Hematopoietic multipotent progenitor cell (in vitro differentiated cells): ENCODE measurements at places on chromosomes 4 and X.

- no peak for DNase-seq
Observed at GRCh38 chrX:18354369-18355223, at the start of gene SCML2. TSS of gene SCML2 (minus strand) at chrX:18354688. CDS start at chrX:18334071, 20,617 bp downstream.

DNA sequence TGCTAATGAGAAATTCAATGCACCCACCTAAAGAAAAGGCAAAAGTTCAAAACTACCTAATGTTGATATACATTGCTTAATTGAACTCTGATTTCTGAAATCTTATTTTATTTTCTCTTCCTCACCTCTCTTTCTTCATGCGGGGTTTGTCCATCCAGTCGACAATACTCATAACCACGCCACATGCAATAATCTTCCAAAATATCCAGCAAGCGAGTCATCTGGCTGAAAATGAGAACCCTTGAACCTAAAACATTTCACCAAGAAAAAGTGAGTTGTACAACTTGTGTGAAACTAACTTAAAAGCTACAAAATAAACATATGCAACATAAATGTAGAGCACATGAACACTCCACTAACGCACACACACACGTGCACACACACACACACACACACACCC lies 26.7 kb downstream of the SMARCA1 start:
- DNase-seq = no peak

GRCh38 chr4:166121897-166122296 lies 248.9 kb downstream of the TLL1 start:
- DNase-seq = no peak

GRCh38 chrX:69138512-69138911 lies 26.7 kb downstream of the PJA1 start:
- no peak for DNase-seq

DNA sequence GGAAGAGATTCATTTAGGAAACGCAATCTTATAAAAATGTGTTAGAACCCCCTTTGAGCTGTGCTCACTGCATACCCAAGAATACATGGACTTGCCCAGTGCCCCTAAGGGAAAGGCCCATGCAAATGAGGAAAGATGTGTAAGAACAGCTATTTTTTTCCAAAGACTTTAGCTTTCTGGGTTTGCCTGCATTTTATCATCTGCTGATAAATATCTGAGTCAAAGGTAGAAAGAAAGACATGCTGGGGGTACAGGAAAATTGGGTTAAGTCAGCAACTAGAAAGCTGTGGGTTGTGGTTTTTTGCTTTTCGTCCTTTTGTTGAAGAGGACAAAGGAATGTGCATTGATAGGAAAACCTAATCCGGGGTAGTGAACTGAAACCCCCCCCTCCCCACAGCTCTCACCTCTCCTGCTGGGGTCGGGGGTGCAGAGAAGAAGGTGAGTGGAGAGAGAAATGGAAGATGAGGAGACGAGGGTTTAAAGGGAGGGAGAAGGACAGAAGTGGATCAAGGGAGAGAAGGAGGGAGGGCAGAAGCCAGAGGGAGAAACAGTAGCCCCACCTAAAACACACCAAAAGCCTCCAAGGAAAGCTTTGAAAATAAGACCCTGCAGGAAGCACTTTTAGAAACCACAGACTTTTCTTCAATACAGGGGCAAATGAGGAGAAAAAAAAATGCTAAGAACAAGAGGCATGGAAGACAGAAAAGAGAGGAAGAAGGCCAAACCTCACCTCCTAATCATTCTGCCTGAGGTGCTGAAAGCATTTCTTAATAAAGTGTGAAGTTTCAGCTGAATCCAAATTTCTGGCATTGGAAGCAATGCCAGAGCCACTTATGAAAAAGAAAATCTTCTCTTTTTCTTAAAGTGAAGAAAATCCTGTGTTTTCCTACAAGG lies 49.3 kb downstream of the KDR start:
- DNase-seq = no peak

DNA sequence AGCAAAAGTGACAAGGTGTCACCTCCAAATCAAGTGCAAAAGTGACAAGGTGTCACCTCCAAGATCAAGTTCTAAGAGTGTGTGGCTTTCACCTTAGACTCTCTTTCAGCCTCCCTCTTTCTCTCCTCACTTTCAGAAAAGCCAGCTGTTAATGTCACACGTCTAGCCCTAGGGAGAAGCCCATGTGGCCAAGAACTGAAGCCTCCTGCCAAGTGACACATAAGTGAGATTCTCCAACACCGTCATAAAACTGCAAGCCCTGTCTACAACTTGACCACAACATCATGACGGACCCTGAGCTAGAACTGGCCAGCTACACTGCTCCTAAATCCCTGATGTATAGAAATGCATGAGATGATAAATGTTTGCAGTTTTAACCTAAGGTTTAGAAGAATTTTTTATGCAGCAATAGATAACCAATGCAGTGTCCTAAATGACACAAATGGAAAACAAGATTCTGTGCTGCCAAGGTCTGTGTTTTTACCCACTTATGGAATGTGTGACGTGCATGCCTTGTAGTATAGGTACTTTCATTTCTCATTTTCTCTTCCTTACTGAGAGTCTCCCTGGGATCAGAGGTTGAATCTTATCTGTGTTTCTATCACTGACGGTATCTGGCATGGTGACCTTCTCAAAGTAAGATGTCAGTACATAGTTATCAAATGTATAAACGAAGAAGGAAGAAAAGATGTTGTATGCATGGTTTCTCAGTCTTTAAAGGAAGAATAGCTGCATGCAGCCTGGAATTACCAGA lies 25.0 kb downstream of the NLGN4X start:
- DNase-seq = no peak

GRCh38 chr4:184755278-184755677 lies 21.4 kb upstream of the CENPU start:
- no peak for DNase-seq

- peak; percentile 25 for DNase-seq
Observed at GRCh38 chr4:38328989-38329729, 334.8 kb upstream of the KLF3 start.

- no peak for DNase-seq
Observed at GRCh38 chr4:24245491-24245820, 338.9 kb downstream of the DHX15 start.

- DNase-seq = no peak
Observed at GRCh38 chr4:37815591-37815990, 10.9 kb upstream of the PGM2 start.

GRCh38 chr4:154961263-154961662 lies 180.2 kb downstream of the RBM46 start:
- DNase-seq = no peak

DNA sequence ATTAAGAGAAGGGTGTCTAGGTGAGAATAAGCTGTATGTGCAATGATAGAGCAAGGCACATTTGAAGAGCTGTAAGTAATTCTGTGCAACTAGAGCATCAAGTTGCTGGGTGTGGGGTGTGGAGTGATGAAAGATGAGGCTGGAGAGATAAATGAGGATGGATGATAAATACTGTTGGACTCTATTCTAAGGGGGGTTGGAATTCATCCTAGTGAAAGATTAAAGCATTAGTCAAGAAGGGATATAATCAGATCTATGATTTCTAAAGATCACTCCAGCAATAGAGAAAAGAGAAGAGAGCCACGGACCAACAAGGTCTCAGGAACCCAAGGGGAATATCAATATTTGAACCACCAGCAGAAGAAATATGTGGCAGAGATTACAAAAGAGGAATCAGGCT lies 415.0 kb upstream of the RPS6KA3 start:
- DNase-seq = no peak

GRCh38 chr4:56007154-56007553 lies 58.4 kb downstream of the CEP135 start:
- no peak for DNase-seq

GRCh38 chrX:16825264-16826035 lies 39.2 kb downstream of the TXLNG start:
- DNase-seq = no peak

GRCh38 chr4:1572010-1572385 lies 112.1 kb downstream of the FAM53A start:
- DNase-seq = no peak

DNA sequence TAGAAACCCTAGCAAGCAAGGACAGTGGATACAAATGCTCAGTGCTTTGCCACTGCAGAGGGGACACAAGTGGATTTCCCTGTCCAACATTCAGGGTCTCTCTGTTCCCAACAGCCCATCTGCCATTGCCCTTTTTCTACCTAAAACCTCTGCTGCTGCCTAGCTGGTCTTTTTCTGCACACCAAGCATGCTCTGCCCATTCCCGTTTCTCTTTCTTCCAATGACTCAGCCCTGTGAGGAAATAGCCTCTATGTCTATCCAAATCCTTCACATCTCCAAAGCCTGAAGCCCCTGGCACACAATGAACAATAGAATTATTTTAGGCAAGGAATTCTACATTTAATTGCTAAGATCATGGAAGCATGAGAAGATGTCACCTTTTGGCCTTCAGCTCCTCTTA lies 5.7 kb upstream of the AMELX start:
- no peak for DNase-seq

GRCh38 chrX:45766981-45767501 lies 566.4 kb upstream of the DIPK2B start:
- DNase-seq = peak; percentile 42

DNA sequence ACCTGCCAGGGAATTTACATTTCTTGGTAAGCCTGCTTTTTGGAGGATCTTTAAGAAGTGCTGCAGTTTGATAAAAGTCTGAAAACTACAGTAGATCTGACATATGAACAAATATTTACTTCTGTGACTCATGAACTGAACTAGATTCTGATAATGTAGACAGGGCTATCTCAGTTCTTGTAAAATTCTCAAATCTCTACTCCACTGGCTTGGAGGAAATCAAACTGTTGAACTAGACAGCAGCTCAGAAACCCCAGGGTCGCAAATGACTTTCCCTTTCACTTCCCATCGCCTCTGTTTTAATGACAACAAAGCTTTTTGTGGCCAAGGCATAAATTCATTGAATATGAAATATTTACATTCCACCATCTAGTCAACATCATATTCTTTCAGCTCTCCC lies 15.4 kb upstream of the OCIAD1 start:
- DNase-seq = no peak

GRCh38 chr4:115596265-115597001 lies 483.0 kb upstream of the NDST4 start:
- DNase-seq = no peak

GRCh38 chr4:77819404-77819842 lies 255 bp upstream of the CNOT6L start:
- DNase-seq = no peak

GRCh38 chr4:160819791-160820190 lies 1344.0 kb downstream of the FSTL5 start:
- DNase-seq = no peak

DNA sequence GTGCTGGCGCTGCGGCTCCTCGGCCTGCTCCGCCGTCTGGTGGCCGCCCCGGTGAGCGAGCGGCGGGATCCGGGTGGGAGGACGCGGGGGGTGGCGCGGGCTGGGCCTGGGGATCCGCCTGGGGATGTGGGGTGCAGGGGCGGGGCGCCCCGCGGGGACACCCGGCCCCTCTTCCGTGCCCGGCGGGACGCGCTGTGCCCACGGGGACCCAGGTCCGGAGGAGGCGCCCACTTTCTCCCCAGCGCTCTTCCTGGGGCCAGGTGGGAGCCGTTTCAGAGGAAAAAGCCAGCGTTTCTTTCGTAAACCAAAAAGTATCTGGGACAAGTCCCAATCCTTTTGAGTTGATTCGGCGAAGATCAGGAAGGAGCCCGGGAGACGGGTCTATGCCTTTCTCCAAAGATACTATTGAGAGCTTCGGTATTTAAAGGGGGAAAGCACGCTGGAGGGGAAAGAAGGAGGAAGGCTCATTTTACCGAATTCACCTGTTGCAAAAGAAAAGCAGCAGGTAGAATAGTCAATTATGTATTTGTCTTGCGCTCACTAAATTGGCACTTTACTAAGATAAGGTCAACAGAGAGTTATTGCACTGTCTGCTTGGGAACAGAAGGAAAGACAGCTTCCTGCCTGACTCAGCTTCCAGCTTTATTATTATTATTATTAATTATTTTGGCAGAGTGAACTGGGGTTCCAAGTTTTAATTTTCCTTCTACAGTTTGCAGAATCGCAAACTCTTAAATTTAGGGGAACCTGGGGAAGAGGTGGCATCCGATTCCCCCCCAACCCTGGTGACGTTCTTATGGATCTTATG lies 81.5 kb upstream of the CD99 start:
- DNase-seq = peak; percentile 17
